ENCODE measurements at places on chromosomes 6 and 20.

DNA sequence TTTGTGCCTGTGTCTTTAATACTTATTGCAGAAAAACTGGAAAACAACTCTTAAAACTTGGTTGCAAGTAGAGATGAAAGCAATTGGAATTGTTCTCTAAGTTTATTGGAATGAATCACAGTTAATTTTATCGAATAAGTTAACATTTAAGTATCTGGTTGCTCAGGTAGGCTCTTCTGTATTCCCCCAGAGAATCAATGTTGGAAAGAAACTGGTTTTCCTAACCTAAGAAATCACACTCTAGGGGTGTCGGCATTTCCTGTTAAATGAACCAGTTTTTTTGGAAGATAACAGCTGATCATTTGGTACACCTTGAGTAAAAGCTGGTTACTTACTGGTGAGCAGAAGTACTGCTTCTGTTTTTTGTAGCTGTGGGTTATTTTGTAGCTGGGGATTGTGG is 5.2 kb downstream of the TFAP2C start:
- DNase-seq = no peak

GRCh38 chr6:98695091-98695801 is 139.1 kb upstream of the POU3F2 start:
- DNase-seq = no peak

GRCh38 chr6:6285679-6286078 is 34.8 kb downstream of the F13A1 start:
- no peak for DNase-seq

DNA sequence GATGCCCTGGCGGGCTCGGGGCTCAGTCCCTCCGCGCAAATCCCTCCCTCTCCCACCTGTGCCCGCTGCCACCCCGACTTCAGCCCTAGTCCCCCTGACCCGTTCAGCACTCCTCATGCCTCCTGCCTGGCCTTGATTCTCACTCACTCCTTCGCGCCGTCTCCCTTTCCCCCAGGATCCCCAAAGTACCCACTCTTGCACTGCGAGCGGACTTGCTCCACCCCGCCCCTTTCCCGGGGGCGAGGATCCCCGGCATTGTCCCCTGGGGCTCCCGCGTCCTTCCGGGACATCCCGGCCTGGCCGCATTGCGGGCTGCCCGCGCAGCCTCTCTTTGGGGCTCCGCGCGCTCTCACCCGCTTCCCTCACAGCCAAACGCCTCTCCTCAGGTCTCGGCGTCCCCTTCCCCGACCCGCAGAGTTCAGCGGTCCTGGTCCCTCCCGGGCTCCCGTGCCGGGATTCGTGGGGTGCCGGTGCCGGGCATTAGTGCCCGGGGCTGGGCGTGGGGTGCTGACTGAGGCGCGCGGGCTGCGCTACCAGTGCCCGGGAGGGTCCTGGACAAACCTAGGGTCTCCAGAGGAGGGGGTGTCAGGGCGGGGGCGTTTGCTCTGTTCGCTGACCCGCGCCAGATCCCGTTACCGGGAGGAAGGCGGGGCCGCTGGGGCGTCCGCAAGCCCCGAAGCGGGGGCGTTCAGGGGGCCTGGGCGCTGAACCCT is 45.5 kb upstream of the SUPT3H start:
- DNase-seq = peak; percentile 30

DNA sequence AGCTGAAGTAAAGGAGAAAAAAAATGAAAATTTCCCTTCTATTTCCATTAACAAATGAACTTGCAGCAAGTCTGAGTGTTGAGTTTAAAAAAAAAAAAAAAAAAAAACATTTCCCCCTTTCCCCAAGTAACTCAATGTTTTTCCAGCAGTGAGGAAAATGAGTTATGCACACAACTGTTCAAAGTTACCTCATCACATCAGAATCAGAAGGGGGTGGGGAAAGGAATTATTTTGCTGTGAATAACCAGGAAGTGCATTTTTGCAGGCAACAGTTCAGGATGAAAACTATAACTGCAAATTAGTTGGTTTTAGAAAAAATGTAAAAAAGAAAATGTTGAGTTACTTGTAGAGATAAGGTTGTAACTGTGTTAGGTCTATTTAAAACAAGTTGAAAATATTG is 568.9 kb upstream of the CITED2 start:
- DNase-seq = no peak

DNA sequence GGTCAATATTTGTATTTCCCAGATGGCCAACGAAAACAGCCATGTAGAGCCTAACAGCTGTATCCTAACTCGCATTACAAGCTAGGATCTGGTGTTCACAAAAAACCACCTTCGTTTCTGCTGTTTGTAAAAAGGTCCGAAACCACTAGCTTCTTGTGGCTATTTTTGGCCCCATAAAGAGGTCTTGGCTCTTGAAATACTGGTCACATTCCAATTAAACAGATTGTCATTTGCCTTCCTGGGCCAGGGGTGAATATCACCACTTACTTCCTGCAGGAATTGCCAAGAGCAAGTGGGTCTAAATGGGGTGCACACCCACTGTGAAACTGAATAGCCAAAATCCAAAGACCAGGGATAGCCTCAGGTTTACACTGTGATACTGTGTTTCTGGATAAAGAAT is 48.2 kb downstream of the TSHZ2 start:
- DNase-seq = no peak

Measured in central memory CD4-positive, alpha-beta T cell (primary cell).